ENCODE measurements at places on chromosomes 1 and 21.

- no peak for DNase-seq
These were observed 70.9 kb downstream of the APP start for GRCh38 chr21:26099610-26100219.

DNA sequence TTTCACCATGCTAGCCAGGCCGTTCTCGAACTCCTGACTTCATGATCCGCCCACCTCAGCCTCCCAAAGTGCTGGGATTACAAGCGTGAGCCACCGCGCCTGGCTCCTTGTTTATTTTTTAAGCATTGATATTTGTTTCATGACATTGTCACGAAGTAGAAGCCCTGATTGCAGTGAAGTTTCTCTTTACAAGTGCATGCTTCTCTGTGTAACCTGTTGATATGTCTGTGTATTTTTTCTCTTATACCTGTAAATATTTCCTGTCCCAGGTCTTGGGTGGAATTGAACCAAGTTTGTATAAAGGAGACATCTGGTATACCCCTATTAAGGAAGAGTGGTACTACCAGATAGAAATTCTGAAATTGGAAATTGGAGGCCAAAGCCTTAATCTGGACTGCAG lies 73.5 kb upstream of the FAM3B start:
- DNase-seq = no peak

DNA sequence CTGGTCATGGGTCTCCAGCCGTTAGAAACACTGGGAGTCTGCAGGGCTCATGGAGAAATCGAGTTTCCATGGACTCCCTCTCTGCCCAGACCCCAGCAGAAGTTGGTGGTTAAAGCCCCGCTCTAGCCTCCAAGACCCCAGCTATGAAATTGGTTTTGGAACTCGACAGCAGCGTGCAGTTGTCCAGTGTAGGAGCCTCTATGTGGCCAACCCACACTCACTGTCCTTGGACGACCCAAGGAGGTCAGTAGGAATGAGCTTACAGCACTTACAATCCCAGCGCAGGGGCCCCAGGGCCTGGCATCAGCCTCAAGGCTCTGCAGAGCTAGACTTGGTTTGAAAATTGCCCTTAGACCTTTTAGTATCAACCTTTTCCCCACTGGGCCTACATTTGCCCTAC lies 3.2 kb upstream of the PRDM16 start:
- no peak for DNase-seq

DNA sequence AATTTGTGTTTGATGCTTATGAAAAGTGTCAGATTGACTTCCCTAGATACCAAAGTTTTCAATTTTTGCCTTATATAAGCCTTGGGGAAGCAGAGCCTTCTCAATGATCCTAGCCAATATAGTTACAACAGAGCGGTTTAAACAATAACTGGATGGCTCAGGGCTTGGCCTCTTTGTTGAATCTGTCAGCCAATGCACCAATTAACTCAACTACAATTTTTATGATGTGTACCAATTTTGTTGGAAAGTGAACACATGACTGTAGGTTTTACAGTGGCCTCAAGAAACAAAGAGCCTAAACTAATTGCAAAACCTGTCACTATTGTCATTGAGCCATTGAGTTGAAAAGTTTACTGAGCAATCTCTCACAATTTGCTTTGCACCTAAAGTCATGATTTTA lies 71.6 kb upstream of the RGS18 start:
- no peak for DNase-seq

GRCh38 chr1:59803458-59804038 lies 11.2 kb upstream of the HOOK1 start:
- no peak for DNase-seq

GRCh38 chr1:198970916-198971315 lies 332.1 kb downstream of the PTPRC start:
- no peak for DNase-seq

- DNase-seq = no peak
These were observed 333.6 kb upstream of the CAMK1G start for GRCh38 chr1:209249785-209250440.

Data from stimulated activated CD4-positive, alpha-beta T cell treated with anti-CD3 and anti-CD28 coated beads, Interleukin-2, amount 100 ng/mL, for 4 hours (primary cell).